Mucosa of gallbladder (tissue), 1 donor: ENCODE measurements at places on chromosomes 7 and 10. TPM values are rescaled to one million over a fixed set of nuclear protein-coding genes. Genes with fewer than 3 reads are reported as not detected.

Gene STX1A
- total RNA-seq: 33.8 TPM

Gene TMEM139
- 47.8 TPM for total RNA-seq

Gene EBF3
- 1.8 TPM for total RNA-seq

Gene OR13A1
- total RNA-seq: not detected

Gene SFRP4
- 0.43 TPM for total RNA-seq

Gene CHRM2
- total RNA-seq: 71.2 TPM

Gene AGBL3
- total RNA-seq: 4.1 TPM

Gene SLC25A40
- 19.5 TPM for total RNA-seq

Gene FANK1
- total RNA-seq: 5.3 TPM

Gene CDK6
- total RNA-seq: 23.6 TPM

Gene ZCWPW1
- total RNA-seq: 4.6 TPM

Gene NPTX2
- 2.7 TPM for total RNA-seq

Gene SLC26A3
- total RNA-seq: 856 TPM

Gene OR2A7
- 4.8 TPM for total RNA-seq

Gene SHH
- total RNA-seq: 134 TPM

Gene RGS10
- 42.7 TPM for total RNA-seq

Gene OPN1SW
- not detected for total RNA-seq

Gene CCDC146
- 29.7 TPM for total RNA-seq

Gene HABP2
- 296 TPM for total RNA-seq

Gene SBDS
- total RNA-seq: 124 TPM

Gene SPAG6
- total RNA-seq: 0.23 TPM

Gene PHKG1
- total RNA-seq: 0.89 TPM

Gene RPEL1
- total RNA-seq: 0.09 TPM

Gene TEX47
- total RNA-seq: not detected

Gene CISD1
- 34.2 TPM for total RNA-seq

Gene FAM131B
- total RNA-seq: 6.6 TPM

Gene TMUB1
- total RNA-seq: 69.1 TPM

Gene ST8SIA6
- 0.92 TPM for total RNA-seq

Gene GRID2IP
- 0.86 TPM for total RNA-seq

Gene NAT16
- not detected for total RNA-seq

Gene SPACDR
- 1.2 TPM for total RNA-seq

Gene GLRX3
- 50.1 TPM for total RNA-seq

Gene C10orf105
- 0.06 TPM for total RNA-seq

Gene RET
- total RNA-seq: 1.6 TPM

Gene SPDYE11
- total RNA-seq: not detected

Gene PKD2L1
- total RNA-seq: not detected

Gene PRSS37
- total RNA-seq: not detected

Gene DNAJC9
- 14.1 TPM for total RNA-seq

Gene EMX2
- total RNA-seq: 2.9 TPM

Gene CRPPA
- total RNA-seq: 3.3 TPM

Gene SAMD9
- 12.8 TPM for total RNA-seq

Gene FXYD4
- total RNA-seq: 1.6 TPM

Gene AKR1D1
- 0.37 TPM for total RNA-seq

Gene NUTM2A
- 0.58 TPM for total RNA-seq

Gene AGR2
- 979 TPM for total RNA-seq

Gene CAMK2G
- 43.7 TPM for total RNA-seq

Gene POLR2J3
- total RNA-seq: 28.1 TPM

Gene PNLIPRP2
- total RNA-seq: 1.2 TPM

Gene FEZF1
- total RNA-seq: 0.09 TPM

Gene CYP51A1
- total RNA-seq: 284 TPM

Gene SFXN2
- 6.4 TPM for total RNA-seq

Gene SUN3
- not detected for total RNA-seq

Gene ZNF789
- 13.0 TPM for total RNA-seq
